GM23338 (cell line): ENCODE measurements at places on chromosomes 13 and 19.
A peak's percentile ranks its signal among the peaks of the same experiment; 100 is the strongest.

- peak; percentile 95 for DNase-seq
Observed at GRCh38 chr19:862581-863314, 3.3 kb downstream of the CFD start.

DNA sequence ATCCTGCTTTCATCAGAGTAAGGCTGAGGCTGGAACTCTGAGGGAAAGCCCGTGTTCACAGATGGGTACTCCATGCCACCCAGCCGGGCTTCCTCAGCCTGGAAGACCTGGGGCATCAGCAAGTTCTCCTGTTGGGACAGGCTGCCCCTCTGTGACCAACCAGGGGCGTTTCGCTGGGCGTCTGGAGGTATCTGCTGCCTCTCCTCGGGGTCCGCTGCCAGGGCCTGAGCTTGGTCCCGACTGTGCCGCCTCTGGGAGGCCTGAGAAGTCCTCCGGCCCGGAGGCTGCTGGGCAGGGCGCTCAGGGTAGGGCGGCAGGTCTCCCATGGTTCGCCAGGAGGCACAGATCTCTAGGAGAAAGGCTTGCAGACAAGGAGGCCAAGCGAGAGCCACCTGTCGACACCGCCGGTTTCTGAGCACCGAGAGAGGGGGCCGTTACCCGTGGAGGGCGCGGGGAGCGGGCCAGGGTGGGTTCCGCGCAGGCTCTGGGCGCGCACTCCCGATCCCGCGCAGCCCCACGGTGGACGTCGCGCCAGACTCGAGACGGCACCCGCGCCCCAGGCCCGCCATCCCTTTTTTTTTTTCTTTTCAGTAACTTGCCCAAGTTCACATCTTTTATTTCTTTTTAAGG lies at the start of gene RSPH6A:
Gene RSPH6A, minus strand, starts transcription at position 458 of the 630 bp plus-strand sequence. Its CDS starts 132 bp downstream, at position 326.
- DNase-seq: peak; percentile 68

GRCh38 chr19:6875218-6875617 lies 12.2 kb upstream of the ADGRE1 start:
- no peak for DNase-seq

- DNase-seq: peak; percentile 90
Observed at GRCh38 chr19:48836089-48837017, at the start of gene HSD17B14. HSD17B14 (minus strand) TSS chr19:48836491; CDS start chr19:48836411, 80 bp downstream.

DNA sequence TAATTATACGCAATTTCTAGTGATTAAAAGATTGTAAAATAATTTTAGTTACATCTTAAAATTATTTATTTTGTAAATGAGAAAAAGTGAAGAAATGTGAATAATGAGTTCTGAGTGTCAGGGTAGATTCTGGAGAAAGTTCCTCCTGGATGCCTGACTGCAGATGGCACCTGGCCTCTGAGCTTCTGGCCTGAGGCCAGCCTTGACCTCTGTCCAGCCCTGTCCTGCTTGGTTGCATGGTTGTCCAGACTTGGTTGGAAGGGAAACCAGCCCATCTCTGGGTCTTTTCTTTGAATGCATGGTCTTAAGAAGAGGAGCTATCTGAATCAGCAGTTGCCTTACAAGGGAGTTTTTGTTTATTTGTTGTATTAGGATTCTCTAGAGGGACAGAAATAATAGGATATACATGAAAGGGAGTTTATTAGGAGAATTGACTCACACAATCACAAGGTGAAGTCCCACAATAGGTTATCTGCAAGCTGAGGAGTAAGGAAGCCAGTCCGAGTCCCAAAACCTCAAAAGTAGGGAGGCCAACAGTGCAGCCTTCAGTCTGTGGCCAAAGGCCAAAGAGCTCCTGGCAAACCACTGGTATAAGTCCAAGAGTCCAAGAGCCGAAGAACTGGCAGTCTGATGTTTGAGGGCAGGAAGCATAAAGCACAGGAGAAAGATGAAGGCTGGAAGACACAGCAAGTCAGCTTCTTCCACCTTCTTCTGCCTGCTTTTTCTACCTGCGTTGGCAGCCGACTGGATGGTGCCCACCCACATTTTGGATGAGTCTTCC lies 385.8 kb downstream of the ZNF536 start:
- DNase-seq: no peak

DNA sequence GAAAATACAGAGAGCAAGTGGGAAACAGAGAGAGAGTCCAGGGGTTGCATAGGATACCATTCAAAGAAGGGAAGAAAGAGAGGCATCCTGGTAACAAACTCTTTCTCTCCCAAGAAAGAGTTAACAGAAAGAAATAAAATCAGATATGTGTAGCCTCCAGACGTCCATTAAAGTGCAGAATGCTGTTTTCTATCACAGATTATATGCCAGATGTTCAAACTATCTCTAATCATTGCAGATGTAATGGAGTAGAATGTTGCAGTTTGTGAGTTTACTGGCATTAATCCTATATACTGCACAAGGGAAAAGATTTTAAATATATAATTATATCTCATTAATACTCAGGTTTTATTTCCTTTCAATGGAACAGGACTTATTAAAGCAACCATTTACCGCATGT lies 369.4 kb downstream of the ZNF536 start:
- DNase-seq: no peak

DNA sequence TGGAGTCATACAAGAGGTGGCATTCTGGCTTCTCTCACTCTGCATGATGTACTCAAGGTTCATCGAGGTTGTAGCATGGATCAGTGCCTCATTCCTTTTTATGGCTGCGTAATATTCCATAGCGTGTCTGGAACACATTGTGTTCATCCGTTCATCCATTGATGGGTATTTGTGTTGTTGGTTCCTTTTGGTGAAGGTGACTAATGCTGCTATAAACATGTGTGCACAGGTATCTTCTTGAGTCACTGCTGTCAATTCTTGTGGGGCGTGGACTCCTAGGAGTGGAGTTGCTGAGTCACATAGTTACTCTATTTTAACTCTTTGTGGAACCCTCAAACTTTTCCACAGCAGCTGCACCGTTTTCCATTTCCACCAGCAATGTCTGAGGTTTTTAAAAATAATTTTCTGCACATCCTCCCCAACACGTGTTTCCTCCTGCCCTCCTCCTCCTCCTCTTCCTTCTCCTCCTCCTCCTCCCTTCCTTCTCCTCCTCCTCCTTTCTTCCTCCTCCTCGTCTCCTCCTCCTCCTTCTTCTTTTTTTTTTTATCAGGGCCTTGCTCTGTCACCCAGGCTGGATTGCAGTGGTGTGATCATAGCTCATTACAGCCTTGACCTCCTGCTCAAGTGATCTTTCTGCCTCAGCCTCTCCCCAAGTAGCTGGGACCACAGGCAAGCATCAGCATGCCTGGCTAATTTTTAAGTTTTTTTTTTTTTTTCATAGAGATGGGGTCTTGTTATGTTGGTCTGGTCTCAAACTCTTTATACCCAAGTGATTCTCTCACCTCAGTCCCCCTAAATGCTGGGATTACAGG lies 2.0 kb upstream of the TMEM221 start:
- no peak for DNase-seq

DNA sequence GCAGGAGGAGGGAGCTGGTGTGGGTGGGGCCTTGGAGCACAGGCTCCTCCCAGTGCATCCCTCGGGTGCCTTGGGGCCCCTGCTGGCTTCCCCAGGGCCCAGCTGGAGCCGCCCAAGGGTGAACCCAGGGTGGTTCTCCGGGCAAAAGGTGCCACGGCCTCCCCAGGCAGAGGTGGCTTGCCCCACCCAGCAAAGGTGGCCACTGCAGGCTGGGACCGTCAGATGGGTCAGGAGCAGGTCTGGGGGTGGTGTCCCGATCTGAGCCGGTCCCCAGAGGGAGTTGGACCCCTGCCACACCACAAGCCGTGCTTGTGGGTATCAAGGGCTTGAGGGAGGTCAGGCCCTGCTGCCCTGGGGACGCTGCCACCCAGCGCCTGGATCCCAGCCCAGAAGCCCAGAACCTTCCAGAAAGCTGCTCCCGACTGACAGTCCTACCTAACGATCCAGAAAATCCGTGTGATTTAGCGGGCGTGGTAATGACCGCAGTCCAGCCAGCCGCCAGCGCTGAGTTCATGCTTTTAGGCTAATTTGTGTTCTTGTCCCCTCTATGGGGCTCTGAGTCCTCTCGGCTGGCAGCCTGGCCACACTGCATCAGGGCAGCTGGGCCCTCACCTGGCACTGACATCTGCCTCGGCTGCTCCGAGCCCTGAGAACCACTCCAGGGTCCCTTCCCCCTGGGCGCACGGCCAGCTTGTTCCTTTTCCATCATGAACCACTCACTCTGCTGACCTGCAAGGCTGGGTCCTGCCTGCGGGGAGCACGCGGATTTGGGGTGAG lies 5.0 kb upstream of the GRIN3B start:
- no peak for DNase-seq

GRCh38 chr13:30690282-30691188 lies 44.8 kb upstream of the ALOX5AP start:
- DNase-seq: no peak

DNA sequence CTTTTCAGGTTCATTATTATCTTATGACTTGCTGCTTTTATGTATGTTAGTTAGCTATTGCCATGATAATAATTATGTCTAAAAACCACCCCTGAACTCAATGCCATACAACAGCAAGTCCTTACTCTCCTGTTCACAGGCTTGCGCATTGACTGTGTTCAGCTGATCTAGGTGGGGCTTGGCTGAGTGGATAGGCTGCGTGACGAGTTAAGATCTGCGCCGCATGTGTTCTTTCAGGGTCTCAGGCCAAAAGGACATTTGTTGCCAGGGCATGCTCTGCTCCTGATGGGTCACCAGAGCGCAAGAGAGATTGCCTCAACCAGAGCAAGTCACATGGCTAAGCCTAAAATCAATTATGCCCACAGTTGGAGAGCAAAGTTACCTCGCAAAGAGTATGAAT lies 859 bp downstream of the ZNF568 start:
- peak; percentile 20 for DNase-seq

DNA sequence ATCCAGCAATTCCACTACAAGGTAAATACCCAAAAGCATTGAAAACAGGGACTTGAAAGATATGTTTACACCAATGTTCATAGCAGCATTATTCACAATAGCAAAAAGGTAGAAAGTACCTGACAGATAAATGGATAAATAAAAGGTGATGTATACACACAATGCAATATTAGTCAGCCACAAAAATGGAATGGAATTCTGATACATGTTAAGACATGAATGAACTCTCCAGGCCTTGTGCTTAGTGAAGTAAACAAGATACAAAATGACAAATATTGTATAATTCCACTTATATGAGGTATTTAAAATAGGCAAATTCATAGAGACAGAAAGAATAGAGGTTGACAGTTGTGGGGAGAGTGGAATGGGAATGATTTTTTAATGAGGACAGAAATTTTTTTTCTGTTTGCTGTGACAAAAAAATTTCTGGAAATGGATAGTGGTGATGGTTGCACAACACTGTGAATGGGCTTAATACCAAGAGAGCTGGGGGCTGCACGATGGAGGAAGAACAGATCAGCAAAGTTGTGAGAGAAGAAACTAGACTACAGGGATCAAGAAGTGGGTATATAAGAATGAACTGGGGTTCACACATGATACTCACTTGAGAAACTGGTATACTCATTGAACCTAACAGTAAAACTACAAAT lies 137.2 kb downstream of the MZT1 start:
- DNase-seq: no peak

GRCh38 chr13:114161644-114162532 lies 17.2 kb upstream of the CFAP97D2 start:
- DNase-seq: no peak

DNA sequence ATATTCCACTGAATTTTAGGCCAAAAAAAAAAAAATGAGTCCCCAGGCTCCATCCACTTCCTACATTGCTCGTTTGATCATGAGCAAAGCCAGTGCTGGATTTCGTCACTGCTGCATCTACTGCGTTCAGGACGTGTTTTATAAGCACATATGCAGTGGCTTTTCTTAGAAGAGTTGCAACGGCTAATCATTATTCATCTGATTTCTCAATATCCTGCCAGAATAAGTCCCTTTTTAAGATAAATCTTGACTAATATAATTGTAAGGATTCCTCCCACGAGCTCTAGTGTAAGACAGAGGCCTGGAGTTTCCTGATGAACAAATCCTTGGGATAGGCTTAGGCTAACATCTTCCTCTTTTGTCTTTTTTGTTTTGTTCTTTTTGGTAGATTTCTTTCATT lies 19.5 kb downstream of the FAM124A start:
- no peak for DNase-seq
